ENCODE measurements at places on chromosomes 5 and 9. TPM values are rescaled to one million over a fixed set of nuclear protein-coding genes. Genes with fewer than 3 reads are reported as not detected.

The CDH10 gene
- total RNA-seq, result 50.7 TPM

The COL23A1 gene
- total RNA-seq, result 0.94 TPM

The SEMA6A gene
- total RNA-seq, result 71.4 TPM

The KCNMB1 gene
- not detected for total RNA-seq

The GPR150 gene
- total RNA-seq, result not detected

The SIT1 gene
- total RNA-seq, result not detected

The OTP gene
- not detected for total RNA-seq

The PCDHB3 gene
- total RNA-seq, result 24.7 TPM

The PLCXD3 gene
- total RNA-seq, result 9.1 TPM

The RASEF gene
- 0.63 TPM for total RNA-seq

The PPP2R2B gene
- total RNA-seq, result 135 TPM

The C5orf52 gene
- total RNA-seq, result not detected

The PRRX2 gene
- not detected for total RNA-seq

The BNIP1 gene
- total RNA-seq, result 13.8 TPM

The RLN2 gene
- not detected for total RNA-seq

The OR13F1 gene
- not detected for total RNA-seq

The SLC9A3 gene
- 1.6 TPM for total RNA-seq

The HMGCS1 gene
- total RNA-seq, result 480 TPM

The C8G gene
- total RNA-seq, result not detected

The ADAMTSL1 gene
- 44.1 TPM for total RNA-seq

The CNTFR gene
- 23.8 TPM for total RNA-seq

The DOCK8 gene
- total RNA-seq, result 4.1 TPM

The PALM2AKAP2 gene
- total RNA-seq, result 4.4 TPM

The PLAC8L1 gene
- total RNA-seq, result not detected

The PTGER4 gene
- 1.6 TPM for total RNA-seq

The FAM221B gene
- total RNA-seq, result not detected

The TLN1 gene
- total RNA-seq, result 26.6 TPM

The SLCO6A1 gene
- total RNA-seq, result 0.31 TPM

The KIAA0825 gene
- total RNA-seq, result 44.8 TPM

The CBY3 gene
- total RNA-seq, result not detected

The ENTREP1 gene
- total RNA-seq, result 4.1 TPM

The SPINK7 gene
- not detected for total RNA-seq

The GZMA gene
- not detected for total RNA-seq

The IFNB1 gene
- total RNA-seq, result not detected

The DNM1 gene
- 145 TPM for total RNA-seq

The CARTPT gene
- total RNA-seq, result 0.63 TPM

The ARHGEF28 gene
- total RNA-seq, result 8.1 TPM

The PCDHB12 gene
- total RNA-seq, result 36.9 TPM

The POU5F2 gene
- total RNA-seq, result 17.2 TPM

The ST6GALNAC4 gene
- 10.0 TPM for total RNA-seq

The WDR38 gene
- not detected for total RNA-seq

The HRH2 gene
- total RNA-seq, result 8.8 TPM

The FAM200C gene
- 32.9 TPM for total RNA-seq

Data from parietal lobe (tissue), 2 donors.